Stimulated activated CD4-positive, alpha-beta T cell treated with anti-CD3 and anti-CD28 coated beads, Interleukin-1b, Interleukin-23, amount 100 ng/mL, for 1 hour (primary cell): ENCODE measurements at places on chromosomes 7 and 10.

- DNase-seq, result no peak
These were observed 28.8 kb upstream of the ZNF488 start for GRCh38 chr10:47412869-47413268.

DNA sequence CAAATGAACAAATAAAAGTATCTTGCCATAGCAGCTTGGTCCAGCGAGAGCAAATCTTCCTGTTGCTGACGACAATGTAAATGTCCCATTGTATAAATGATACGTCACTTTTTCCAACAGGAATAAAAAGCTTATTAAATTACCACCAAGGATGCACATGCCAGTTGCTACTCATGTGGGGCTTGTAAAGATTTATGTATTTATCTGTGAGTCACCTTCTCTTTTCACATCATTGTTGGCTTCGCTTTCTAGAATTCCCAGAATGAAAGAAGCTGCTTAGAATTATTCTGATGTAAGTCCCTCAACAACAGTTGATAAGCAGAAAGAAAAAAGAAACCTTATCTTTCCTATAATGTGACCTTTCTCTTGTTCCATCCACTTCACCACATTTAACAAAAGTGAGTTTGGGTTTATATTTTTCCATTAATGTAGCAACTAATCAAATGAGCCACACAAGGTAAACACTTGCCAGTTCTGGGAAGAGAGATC is 22.4 kb downstream of the DNAJC12 start:
- DNase-seq, result no peak

GRCh38 chr7:123901101-123901500 is 23.9 kb upstream of the SPAM1 start:
- no peak for DNase-seq

DNA sequence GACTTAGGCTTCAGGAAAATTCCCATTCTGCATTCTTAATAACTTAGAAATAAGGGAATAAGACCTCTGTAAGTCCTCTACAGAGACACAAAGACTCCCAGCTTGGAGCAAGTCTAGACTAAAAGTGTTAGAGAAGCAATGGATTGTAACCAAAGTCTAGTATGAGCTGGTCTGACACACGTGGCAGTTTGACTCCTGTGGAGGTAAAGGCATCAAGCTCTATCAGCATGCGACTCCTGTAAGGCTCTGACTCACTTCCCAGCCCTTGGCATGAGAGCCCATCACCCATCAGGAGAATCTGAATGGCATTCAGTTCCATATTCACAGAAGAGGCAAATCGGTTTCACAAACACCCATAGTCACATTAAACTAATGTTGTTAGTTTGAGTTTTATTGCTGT is 4.4 kb upstream of the VSTM4 start:
- DNase-seq, result no peak

DNA sequence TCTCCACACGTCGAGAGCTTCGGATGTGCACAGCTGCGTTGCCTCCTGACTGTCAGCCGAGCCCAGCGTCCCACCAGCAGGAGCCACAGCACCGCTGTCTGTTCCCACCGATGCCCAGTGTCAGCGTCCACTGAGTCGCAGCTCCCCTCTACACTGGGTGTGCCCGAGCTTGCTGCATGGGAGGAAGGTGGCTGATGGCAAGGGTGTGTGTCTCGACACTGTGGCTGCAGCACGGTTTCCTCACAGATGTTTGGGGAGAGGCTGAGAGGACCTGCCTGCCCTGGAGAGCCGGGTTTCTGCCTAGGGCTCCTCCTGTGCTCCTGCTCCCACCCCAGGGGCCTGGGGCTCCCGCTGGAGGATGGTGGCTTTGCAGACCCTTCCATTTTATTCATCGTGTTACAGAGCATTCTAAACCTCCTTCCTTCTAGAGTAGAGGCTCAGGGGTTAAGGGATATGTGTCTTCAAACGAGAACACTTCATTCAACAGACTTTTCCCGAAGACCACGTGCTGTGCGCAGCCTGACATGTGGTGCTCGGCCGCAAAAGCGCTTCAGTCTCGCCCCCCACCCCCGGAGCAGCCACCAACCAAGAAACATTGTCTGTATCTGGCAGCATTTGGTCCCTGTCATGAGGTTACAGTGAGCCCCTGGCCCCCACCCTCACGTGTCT is 384.8 kb downstream of the DNAJB6 start:
- no peak for DNase-seq

- no peak for DNase-seq
These were observed 938 bp upstream of the CADPS2 start for GRCh38 chr7:122887198-122887597.

GRCh38 chr10:34670081-34670480 is 145.0 kb downstream of the PARD3 start:
- no peak for DNase-seq

GRCh38 chr7:151936207-151936606 is 20.0 kb upstream of the GALNTL5 start:
- no peak for DNase-seq

DNA sequence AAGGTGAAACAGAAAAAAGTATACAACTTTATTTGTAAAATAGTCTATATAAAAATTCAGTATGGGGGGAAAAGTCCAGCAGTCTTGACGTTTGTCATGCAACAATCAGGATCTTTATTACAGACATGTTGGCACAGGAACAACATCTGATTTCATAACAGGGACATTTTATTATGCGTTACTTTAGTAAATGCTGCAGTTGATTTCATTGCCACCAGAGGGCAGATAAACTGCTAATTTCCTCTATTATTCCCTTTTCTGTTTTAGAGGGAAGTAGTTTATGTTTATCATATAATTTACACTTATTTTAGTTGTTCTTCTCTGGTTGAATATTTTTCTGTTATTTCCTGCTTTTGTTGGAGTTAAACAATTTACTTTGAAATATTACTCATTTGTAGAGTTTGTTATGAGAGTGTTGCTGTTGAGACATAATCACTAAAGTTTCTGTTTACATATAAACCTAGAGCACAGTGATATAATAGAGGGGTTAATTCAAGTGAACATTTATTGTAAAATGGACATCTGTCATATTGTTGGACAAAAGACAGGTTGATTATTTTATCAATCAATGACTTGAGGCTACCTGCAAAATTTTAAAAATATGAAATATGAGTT is 3.3 kb downstream of the PLXDC2 start:
- no peak for DNase-seq

- DNase-seq, result no peak
These were observed 29.7 kb downstream of the AGAP3 start for GRCh38 chr7:151115836-151116418.

DNA sequence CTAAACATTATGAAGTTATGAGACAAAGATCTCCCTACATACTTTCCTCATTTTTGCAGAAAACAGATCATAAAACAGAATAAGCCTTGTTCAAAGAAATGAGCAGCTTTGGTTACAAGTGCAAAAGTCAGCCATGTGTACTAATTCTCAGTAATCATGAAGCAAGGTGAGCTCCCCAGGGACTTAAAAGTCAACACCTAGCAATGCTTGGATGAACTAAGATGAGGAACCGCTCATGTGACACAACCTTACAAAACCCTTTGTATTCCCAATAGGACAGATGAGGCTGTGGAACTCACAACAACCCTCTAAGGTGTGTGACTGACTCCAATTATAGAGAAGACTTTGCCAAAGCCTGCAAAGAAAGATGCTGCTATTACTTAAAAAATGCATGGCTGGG is 154.5 kb downstream of the SLC25A13 start:
- DNase-seq, result no peak

GRCh38 chr7:25926891-25927625 is 224.9 kb upstream of the NFE2L3 start:
- DNase-seq, result no peak

GRCh38 chr10:15856328-15857015 is 3.8 kb downstream of the MINDY3 start:
- DNase-seq, result no peak

GRCh38 chr7:134515569-134516468 is 11.5 kb upstream of the AKR1B10 start:
- DNase-seq, result no peak

- DNase-seq, result no peak
These were observed 96.8 kb downstream of the CYTH3 start for GRCh38 chr7:6175645-6176044.

- no peak for DNase-seq
These were observed 184.9 kb upstream of the ADCY1 start for GRCh38 chr7:45389073-45389872.

DNA sequence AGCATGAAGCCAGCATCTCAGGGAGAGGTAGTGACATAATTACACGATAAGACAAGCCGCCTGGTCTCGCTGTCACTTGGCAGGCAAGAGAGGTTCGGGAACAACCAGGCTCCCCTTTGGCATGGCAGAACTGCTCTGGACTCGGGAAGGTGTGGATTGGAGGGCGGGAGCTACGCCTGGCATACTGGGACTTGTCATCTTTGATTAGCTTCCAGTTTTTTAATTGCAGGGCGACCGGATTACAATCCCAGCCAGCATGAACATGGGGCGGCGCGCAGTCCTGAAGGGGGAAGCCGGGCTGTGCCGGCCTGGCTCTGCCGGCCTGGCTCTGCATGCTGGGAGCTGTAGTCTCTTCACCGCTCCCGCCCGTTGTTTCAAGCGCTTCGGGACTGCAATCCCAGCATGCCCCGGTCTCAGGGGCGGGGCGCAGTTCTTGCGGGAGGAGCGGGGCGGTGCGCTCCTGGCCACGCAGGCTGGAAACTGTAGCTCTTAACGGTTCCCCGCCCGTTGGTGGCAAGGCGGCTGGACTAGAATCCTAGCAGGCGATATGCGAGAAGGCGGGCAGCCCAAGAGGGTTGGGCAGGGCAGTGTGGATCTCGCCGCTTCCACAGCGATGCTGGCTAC is 45.5 kb upstream of the ZNF716 start:
- DNase-seq, result no peak
